ENCODE measurements at places on chromosomes 13 and 19.

DNA sequence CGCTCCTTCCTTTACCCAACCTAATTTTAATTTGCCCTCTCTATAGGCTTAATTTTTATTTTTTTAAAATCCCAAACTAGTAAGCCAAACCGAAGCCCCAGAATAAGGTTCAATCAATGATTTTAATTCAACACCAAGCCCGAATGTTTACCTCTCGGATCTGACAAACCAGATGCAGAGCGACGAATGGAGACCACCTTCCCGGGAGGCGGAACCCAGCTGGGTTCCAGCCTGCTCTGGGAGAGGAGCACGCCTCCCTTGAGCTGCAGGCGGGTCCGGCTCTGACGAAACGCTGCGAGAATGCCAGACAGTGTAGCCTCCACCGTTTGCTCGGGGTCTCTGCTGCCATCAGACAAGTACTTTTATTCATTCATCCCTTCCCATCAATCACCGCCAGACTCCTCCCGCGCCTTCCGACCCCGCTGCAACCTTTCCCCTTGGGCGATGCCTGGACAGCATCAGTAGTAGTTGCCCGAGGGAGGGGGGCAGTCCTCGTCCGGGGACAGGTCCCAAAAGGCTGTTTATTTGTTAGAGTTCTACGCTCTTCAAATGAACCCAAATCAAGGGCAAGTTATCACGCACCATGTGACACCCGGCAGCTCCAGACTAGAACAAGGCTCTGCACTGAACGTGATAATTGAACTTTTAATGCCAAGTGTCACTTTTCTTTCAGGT is 752 bp upstream of the EDNRB start:
- no peak for DNase-seq

- DNase-seq = no peak
Measured at GRCh38 chr13:38661010-38661675, 25.7 kb upstream of the FREM2 start.

DNA sequence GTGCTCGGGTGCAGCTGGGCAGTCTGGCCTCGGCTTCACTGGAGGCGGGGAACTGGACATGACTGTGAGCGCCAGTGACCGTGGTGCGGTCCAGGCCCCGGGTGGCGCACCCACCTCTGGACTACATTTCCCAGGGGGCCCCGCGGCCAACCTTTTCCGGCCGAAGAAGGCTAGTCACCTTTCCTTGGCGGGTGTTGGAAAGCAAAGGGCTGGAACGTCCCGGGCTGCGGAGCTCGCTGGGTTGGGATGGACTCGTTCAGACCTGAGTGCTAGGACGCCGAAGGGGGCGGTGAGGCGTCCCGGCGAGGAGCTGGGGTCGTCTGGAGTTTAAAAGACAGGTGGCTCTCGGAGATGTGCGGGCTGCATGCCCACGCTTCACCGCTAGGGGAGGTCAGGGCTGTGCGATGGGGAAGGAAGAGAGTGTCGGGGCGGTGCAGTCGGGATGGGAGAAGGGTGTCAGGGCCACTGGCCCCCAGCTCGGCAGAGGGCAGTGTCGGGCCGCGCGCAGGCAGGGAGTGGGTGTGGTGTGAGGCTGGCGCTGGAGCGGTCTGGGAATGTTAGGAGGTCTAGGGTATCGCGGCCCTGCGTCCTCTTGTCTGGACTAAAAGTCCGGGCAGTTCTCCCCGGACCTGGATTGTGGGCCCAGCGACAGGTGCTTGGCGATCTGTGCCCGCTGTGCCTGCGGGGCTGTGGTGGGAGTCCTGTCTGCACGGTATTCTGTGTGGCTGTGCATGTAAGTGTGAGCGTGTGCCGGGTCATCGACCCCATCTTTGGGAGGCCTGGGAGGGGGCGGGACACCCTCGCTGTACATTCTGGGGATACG is 57.1 kb downstream of the ZNF568 start:
- DNase-seq = peak; percentile 48

DNA sequence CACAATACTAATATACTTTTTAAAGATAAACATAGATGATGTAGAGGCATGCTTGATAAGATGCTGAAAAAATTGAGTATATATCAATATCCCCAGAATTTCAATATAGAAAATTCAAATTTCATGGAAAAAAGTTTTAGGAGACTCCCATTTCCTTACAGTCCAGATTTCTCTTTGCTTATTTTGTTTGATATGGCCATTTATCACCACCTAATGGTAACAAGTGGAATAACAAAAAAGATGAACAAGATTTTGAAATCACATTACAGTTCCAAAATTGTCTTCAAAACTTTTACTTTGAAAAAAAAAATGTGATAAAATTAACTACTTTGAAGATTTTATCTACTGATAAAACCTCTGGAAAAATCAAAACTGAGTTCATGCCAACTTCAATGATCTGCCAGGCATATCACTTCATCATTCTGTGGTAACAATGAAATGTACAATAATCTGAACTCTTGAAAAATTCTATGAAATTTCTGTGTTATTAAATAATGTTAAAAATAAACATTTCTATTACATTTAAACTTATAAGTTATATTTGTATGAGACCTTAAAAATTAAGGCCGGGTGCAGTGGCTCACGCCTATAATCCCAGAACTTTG is 17.5 kb downstream of the MIPEP start:
- no peak for DNase-seq

DNA sequence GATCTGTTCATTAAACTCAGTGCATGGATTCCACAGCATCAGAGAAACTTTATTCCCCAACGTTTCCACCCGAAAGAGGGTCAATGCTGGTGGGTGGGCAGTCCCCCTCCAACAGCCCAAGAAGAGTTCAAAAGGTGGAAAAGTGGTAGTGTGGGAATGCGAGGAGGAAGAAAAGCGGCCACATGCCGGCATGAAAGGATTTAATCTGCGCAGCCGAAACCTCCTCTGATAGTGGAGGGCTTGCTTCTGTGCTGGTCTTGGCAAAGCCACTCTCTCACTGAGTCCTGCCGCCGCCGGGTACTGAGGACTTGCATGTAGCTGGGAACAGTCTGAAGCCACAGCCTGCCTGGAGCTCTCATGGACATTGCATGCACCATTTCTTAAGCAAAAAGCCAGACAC is 136.2 kb upstream of the ZNF536 start:
- no peak for DNase-seq
